Type B pancreatic cell (in vitro differentiated cells): ENCODE measurements at places on chromosomes 13 and 19. TPM values are rescaled to one million over a fixed set of nuclear protein-coding genes. Genes with fewer than 3 reads are reported as not detected.
A peak's percentile ranks its signal among the peaks of the same experiment; 100 is the strongest.

The SELENOV gene
- total RNA-seq = 1.1 TPM in 1 of 2 replicates, not detected in the other

GRCh38 chr13:44364345-44365000 is 9.2 kb upstream of the SERP2 start:
- no peak for DNase-seq

GRCh38 chr13:96238861-96239260 is 149.0 kb downstream of the HS6ST3 start:
- no peak for DNase-seq

GRCh38 chr13:50608370-50608769 is 235.1 kb downstream of the DLEU7 start:
- DNase-seq = no peak

GRCh38 chr19:6292006-6292405 is 12.2 kb upstream of the MLLT1 start:
- no peak for DNase-seq

DNA sequence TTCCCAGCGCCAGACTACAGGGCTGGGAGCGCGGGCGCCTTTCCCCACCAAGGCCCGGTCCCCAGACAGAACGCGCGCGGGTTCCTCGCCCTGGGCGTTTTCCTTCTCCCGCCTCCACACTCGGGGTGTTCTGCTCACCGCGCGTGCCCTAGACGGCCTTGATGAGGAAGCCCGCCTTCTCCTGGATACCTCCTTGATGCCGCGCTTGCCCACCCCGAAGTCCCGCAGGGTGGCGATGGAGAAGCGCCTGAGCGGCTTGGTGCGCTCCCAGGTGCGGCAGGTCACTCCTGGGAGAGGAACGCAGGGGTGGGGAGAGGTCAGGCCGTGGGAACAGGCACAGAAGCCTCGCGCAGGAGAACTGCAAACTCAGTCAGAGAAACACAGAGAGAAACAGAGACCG is 34.8 kb downstream of the CYP2B6 start:
- DNase-seq = no peak

GRCh38 chr13:43924549-43925245 is 45.0 kb downstream of the LACC1 start:
- DNase-seq = no peak

- DNase-seq = no peak
These were observed 21.8 kb downstream of the ARRDC2 start for GRCh38 chr19:18029617-18030338.

The IRS2 gene
- total RNA-seq = 19.4 and 30.1 TPM in 2 replicates

DNA sequence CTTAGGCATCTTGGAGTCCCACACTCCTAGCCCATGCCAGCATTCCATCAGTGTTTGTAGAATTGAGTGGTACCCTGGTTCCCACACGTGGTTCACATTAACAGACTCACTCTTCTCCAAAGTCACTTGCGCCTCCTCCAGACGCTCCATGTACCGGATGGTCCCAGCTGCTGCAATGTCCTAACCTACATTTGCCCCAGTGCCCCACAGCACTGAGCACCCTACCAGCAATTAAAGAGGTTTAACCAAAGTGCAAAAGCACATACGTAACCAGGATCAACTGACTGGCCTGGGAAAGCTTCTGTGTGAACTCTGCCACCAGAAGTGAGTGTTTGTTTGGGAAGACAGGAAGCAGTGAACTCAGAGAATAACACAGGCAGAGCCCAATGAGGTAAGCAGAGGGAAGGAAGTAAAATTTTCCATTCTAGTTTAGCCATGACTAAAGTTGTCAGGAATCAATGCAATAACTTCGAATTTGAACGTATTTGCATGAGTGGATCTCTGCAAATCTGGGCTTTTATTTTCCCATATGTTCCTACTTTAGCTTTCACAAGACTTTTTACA is 7.3 kb upstream of the MEDAG start:
- no peak for DNase-seq

- DNase-seq = no peak
These were observed 764.0 kb upstream of the SLITRK5 start for GRCh38 chr13:86907156-86907555.

DNA sequence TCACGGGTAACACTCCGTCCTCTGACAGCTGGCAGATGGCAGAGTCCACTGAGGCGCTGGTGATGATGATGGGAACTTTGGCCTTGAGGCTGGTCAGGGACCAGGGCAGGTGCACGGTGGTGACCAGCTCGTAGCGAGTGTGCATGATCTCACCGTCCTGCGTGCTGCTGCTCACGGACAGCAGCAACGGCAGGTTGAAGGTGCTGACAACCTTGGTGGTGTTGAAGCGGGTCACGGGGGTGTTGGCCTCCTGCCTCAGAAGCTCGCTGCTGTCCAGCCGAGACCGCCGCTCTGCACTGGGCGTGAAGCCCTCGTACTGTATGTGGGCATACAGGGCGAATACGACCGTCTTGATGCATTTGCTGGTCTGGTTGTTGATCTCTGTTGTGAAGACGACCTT is 11.6 kb downstream of the ARRDC5 start:
- no peak for DNase-seq

The KIR2DL4 gene
- total RNA-seq = not detected in 2 replicates

- no peak for DNase-seq
These were observed 74.0 kb downstream of the RUBCNL start for GRCh38 chr13:46313024-46313423.

- no peak for DNase-seq
These were observed 82.7 kb upstream of the SLC15A1 start for GRCh38 chr13:98835156-98835555.

DNA sequence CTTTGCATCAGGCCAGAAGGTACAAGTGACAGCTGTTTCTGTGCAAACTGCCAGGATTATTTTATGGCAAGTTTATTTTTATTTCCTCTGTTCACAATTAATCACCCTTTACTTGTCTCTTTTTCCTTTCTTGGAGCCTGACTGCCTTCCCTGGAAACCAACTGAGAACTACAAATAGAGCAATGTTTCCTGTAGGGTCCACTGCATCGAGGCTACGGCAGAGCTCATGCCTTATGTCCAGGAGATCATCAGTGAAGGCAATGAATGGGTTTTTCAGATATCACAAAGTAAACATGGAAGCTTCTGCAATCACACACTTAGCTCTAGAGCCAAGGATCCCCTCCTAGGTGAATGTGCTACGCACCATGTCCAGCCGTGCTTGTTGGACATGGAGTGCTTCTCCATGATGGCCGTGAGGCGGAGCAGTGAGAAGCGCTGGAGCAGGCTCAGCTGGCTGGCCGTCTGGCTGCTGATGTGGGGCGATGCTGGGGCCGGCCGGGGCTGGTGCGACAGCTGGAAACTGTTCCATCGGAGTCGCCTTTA is 110.9 kb downstream of the KL start:
- DNase-seq = no peak

DNA sequence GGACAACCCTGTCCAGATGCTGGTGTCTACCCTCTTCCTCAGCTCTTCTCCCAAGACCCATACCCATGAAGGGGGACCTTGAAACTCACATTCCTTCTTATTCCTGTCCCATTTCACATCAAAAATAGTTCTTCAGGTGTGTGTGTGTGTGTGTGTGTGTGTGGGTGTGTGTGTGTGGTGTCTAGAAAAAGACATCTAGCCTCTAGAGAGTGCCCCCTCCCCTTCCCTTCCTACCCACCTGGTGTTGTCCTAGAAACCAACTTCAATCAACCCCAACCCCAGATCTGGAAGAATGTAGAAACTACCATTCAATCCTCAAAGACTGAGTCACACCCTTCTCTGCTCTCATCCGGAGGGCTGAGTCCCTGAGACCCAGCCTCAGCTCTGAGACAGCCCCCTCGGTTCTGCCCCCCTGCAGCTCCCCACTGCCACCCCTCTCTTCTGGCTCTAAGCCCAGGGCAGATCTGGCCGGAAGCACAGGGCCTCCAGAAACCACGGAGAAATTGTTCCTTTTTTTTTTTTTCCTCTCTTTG is 3.5 kb downstream of the KCNN4 start:
- no peak for DNase-seq

The PSG3 gene
- total RNA-seq = not detected in 2 replicates

The TBC1D4 gene
- total RNA-seq = 47.1 and 47.2 TPM in 2 replicates

The KCNC3 gene
- total RNA-seq = 9.5 and 11.2 TPM in 2 replicates

DNA sequence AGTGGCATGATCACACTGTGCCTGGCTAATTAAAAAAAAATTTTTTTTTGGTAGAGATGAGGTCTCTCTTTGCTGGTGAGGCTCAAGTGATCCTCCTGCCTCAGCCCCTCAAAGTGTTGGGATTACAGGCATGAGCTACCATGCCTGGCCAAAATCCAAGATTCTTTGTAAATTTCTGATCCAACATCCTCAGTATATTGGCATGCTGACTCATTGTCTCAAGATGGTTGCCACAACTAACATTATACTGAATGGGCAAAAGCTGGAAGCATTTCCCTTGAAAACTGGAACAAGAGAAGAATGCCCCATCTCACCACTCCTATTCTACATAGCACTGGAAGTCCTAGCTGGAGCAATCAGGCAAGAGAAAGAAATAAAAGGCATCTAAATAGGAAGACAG is 100.0 kb downstream of the KLF5 start:
- no peak for DNase-seq

The CDKN2D gene
- total RNA-seq = 4.8 and 6.5 TPM in 2 replicates

DNA sequence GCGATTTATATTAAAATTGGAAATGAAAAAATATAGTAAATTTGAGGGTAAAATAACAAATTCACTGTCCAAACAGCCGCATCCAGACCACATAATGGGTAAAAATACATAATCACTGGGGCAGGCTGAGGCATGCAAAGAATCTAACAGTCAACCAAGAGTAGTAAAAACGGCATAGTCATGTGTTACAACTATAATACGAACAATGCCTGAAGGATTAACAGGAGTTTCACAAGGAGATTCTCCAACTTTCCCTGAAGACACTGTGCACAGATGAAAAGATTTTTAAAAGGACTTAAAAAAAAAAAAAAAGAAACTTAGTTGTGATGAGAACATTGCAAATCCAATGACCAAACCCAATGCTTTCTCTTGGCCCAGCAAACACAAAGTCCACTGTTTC is 20.4 kb upstream of the ATXN8OS start:
- DNase-seq = no peak

GRCh38 chr19:49337267-49338022 is 2.2 kb downstream of the CD37 start:
- DNase-seq = no peak

The PEAK3 gene
- total RNA-seq = 0.10 TPM in 1 of 2 replicates, not detected in the other

DNA sequence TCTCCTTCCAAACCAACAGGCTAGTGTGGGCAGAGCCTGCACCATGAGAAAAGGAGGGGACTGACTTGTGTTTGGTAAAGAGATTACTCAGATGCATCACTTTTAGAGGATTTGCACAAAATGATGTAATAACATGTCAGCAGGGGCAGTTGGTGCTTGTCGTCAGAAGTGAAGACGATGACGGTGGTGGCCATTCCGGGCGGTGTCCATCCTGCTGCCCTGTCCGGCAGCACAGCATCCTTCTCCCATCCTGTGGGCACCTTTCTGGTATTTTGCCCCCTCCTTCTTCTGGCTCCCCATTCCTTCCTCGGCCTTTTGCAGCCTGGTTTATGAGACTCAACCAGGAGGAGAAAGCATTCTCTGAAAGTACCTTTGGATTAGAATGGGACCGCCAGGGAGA is 160.1 kb downstream of the TEX29 start:
- peak; percentile 47 for DNase-seq

DNA sequence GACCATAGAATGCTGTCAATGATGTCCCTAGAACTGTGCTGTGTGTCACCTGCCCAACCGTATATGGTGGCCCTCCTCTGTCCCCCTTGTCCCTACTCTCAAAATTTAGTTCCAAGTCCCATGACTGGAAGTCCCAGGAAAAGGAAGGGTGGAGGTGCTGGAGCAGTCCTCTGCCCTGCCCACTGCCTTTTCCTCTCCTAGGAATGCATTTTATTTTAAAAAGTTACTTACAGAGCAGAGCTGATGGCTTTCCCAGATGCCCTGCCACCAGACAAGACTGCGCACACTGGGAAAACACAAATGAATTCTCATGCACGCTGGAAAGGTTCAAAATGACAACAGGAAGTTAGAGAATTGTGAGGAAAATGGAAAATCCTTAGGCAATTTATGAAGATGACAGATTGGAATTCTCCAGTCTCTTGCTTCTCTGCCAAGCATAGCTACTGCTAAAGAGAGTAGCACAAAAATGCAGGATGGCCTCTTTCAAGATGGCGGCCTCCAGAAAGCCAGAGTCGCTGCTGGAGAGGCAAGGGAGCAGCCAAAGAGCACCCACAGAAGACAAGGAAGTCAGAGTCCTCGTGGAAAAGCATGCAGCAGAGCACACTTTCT is 117.1 kb upstream of the TSC22D1 start:
- no peak for DNase-seq

DNA sequence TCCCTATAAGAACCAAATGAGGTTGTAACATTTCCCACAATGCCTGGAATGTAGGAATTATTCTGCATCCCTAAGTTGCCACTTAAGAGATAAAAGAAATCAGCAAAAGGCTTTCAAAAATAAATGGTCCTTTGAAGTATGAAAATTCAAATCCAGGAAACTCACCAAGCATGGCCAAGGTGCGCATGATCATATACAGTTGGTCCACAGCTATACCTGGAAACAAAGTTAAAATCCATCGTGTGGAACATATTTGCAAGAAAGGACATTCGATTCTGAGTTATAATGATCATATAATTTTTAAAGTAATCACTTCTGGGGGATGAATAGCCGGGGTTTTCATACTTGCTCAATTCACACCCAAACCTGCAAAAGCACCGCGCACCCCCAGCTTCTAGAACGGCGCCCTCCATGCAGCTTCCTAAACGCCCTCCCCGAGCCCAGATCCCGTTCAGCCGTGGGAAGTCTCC is 525 bp downstream of the CARS2 start:
- DNase-seq = no peak

DNA sequence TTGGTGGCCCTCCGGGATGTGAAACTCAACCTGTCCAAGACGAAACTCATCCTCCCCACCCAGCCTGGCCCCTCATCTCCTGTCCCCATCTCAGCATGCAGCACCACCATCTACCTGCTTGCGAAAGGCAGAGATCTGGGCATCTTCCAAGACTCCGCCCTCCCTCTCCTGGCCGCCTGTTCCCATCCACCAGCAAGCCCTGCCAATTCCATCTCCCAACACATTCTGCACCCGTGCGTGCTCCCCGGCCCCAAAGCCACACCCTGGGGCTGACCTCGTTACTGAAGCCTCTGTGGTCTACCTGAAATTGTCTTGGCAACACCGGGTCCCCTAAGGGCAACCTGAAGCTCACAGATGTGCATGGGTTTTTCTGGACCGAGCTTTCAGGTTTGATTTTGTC is 13.2 kb upstream of the CAMSAP3 start:
- DNase-seq = no peak

The CARM1 gene
- total RNA-seq = 81.9 and 104 TPM in 2 replicates

The IZUMO1 gene
- total RNA-seq = 2.2 and 4.8 TPM in 2 replicates

DNA sequence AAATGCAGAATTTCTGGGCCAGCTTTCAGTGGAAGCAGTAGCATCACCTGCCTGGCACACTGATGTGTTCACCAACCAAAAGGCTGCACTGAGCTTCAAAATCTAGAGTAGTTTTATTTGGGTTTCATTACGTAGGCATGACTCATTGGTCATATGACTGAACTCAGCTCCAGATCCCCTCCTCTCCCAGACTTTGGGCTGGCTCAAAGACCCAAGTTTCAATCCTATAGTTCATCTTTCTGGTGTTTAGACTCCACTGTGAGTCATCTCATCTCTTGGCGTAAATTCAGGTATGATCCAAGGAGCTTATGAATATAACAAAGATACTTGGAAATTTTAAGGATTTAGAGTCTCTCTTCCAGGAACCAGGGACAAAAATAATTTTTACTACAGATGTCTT is 17.7 kb downstream of the ZMYM5 start:
- no peak for DNase-seq

GRCh38 chr19:18543814-18544475 is 572 bp upstream of the FKBP8 start:
- no peak for DNase-seq

GRCh38 chr13:71861769-71862458 is 5.1 kb downstream of the DACH1 start:
- DNase-seq = no peak

- no peak for DNase-seq
These were observed 731 bp upstream of the AKAP8L start for GRCh38 chr19:15419413-15420025.

- DNase-seq = no peak
These were observed 62.0 kb upstream of the EDNRB start for GRCh38 chr13:77980592-77980991.
